ENCODE measurements at places on chromosomes 13 and 19.

GRCh38 chr13:43546251-43546650, 240.5 kb downstream of the ENOX1 start:
- DNase-seq: no peak

- DNase-seq: no peak
Measured at GRCh38 chr13:48866249-48866648, 109.5 kb upstream of the FNDC3A start.

- no peak for DNase-seq
Measured at GRCh38 chr13:34044041-34044440, 226.1 kb downstream of the RFC3 start.

DNA sequence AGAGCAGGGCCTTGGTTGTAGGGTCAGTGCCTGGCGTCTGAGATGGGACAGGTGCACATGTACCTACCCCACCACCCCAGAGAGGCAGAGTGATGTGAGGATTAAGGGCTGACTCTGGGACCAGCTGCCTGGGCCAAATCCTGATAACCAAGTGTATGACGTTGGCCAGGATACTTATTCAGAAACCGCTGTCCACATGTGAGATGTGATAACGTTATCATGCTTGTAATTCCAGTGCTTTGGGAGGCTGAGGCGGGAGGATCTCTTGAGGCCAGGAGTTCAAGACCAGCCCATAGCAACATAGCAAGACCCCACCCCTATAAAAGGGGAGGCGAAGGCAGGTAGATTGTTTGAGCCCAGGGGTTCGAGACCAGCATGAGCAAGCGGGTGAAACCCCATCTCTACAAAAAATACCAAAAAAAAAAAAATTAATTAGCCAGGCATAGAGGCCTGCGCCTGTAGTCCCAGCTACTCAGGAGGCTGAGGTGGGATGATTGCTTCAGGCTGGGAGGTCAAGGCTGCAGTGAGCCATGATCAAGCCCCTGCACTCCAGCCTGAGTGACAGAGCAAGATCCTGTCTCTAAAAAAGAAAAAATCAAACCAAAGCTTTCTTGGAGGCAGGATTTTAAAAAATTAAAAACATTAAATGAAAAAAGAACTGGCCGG, 10.0 kb downstream of the ADGRE5 start:
- no peak for DNase-seq

All from GM04503 (cell line).